A549 (cell line): ENCODE measurements at places on chromosomes 11 and 22.
A peak's percentile ranks its signal among the peaks of the same experiment; 100 is the strongest.

DNA sequence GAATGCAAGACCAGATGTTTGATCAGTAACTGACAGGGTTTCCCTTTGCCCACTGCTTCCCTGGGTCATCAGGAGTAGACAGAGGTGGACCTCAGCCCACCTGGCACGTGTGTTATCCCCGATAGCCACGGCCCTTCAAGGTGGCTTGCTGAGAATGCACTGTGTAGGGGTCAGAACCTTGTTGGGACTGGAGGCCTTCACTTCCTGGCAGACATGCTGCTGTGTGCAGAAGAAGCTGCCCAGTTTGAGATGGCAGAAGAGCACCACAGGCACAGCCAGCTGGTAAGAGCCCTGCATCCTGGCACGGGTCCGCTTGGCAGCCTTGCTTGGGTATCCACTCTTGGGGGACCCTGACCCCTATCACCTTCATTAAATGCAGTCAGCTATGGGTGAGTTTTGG is 81.8 kb downstream of the SFI1 start:
- DNase-seq = no peak

GRCh38 chr11:10926801-10927211 is 69.0 kb upstream of the ZBED5 start:
- peak; percentile 36 for DNase-seq

- DNase-seq = no peak
These were observed 25.3 kb upstream of the SESN3 start for GRCh38 chr11:95256321-95256779.

- no peak for DNase-seq
These were observed 51.7 kb upstream of the RCN1 start for GRCh38 chr11:32039149-32039548.

DNA sequence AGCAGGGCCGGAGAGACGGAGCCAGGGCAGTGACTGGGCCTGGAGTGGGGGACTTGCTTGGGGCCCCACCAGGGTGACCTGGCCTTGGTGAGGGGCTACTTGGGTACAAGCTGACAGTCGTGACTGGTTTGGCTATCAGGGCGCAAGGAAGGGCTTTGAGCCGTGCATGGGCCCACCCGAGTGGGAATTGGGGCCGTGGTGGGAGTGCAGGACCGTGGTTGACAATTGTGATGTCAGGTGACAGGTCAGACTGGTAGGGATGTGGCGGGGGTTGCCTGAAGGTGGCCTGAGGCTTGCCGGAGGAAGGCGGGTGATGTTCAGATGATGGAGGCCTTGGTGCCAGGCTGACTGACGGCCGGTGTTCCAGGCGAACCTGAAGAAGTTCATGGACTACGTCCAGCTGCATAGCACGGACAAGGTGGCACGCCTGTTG is 5.6 kb downstream of the SHANK3 start:
- no peak for DNase-seq
